Activated T-helper 1 cell treated with Interleukin-2 at 50 U/mL for 16 hours (primary cell): ENCODE measurements at places on chromosomes 2 and 18.

DNA sequence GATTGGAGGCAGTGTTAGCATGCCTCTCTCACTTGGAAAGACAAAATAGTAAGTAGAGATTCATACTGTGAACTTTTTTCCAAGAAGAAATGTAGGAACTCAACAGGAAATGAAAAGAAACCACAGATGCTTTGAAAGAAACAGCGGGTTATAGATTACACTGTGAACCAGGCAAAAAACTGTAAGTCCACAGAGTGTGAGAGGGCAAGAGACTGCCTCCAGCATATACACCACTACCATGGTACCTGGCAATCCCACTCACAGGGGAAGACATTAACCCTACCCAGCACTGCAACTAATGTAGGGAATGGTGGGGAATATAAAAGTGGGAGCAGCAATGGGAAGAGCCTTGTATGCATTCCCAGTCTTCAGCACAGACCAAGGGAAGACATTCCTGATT, 150.6 kb upstream of the GALNT5 start:
- no peak for DNase-seq

DNA sequence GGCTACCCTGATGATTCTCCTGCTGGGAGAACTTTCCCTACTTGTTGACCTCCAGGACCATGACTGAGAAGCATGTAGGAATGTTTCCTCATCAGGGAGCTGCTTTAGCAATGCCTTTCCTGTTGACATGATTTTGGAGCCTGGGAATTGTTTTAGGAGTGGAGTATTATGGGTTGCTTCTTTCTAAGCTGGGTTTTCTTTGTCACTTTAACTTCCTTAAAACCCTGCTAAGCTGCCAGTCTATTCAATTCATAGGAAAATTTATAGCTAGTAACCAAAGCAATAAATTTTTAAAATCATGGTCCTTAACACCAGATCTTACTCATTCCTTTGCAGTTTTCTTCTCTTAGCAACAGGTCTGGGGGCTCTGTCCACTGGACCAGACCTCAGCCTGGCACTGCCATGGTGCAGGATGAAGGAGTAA, 125.6 kb upstream of the TACR1 start:
- DNase-seq = no peak

DNA sequence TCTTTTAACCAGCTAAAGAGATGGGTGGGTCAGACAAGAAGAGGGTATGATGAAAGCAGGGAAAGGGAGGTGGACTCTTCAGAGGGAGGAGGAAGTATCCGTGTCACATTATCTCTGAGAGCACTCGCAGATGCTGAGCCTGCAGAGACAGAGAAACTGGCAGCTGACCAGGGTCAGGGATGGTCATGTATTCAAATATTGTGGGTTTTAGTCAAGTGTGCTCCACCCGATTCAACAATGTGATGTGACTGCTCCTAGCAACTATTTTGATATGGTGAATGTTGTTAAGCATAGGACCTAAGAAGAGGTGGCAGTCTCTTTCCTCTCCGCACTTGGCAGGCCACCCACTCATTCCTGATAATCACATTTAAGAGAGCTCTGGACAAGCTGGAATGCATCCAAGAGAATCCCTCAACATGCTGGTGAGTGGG, 1.3 kb upstream of the CLIP4 start:
- DNase-seq = no peak

- no peak for DNase-seq
Measured at GRCh38 chr2:210541290-210541902, 15.0 kb upstream of the CPS1 start.

GRCh38 chr18:41320100-41320499, 634.9 kb upstream of the PIK3C3 start:
- no peak for DNase-seq

DNA sequence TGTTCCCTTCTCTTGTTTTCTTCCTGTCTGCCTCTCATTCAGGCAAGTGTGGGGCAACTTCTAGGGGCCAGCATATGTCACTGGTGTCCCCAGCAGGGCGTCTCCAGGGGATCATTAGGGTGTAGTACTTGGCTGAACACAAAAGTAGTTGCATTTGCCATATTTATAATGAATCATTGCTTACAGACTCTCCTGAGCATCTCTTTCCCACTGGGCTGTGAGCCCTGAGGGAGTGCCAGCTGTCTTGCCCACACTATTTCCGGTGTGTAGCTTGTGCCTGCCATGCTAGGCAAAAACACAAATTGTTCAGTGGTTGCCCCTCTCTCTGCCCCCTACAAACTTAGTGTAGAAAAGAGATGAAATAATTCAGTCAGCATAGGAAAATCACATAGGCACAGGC, 40.8 kb upstream of the SCLY start:
- no peak for DNase-seq

GRCh38 chr2:167785606-167786216, 461.7 kb downstream of the STK39 start:
- no peak for DNase-seq

DNA sequence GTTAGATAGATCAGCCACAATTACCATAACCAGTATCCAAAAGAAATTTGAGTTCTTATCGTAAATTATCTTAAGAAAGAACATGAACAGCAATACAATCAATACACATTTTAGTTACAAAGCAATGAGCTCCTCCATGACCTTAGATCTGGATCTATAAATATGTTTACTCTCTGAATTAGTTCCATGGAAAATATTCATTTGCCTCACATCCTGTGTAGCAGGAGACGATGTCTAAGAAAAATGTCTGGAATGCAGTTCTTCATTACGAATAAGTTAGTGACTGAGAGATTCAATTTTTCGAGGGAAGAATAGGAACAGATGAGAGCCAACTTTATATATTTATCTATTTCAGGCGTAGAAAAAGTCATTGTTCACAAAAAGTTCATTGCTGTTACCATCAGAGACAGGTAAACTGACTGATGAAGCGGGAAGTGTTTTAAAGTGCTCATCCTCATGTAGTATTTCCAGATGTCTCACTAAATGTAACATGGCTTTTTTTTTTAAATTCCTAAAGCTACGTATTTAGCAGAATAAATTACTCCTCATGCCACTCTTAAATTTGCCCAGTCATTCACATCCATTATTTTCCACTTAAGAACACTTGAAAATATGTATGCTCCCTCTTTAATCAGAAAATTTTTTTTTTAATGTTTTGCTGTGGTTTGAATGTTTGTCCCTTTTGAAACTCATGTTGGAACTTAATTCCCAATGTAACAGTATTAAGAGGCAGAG, 106.5 kb upstream of the SCN1A start:
- DNase-seq = no peak

DNA sequence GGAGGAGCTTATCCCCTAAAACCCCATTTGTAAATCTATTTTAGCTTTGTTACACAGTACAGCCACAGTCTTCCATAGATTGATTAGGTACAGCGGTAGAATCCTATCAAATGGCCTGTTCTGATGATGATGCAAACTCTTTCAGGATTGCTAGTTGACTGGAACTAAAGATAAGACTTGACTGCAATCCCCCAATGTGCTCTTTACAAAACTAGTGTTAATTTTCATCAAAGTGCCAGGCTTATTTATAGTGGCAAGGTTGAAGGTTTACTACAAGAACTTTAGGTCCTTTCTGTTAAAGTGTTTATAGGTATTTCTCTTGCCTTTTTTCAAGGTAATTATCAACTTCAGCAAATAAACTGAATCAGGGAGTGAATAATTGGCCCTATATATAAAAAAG, 9.0 kb upstream of the OTX1 start:
- no peak for DNase-seq

DNA sequence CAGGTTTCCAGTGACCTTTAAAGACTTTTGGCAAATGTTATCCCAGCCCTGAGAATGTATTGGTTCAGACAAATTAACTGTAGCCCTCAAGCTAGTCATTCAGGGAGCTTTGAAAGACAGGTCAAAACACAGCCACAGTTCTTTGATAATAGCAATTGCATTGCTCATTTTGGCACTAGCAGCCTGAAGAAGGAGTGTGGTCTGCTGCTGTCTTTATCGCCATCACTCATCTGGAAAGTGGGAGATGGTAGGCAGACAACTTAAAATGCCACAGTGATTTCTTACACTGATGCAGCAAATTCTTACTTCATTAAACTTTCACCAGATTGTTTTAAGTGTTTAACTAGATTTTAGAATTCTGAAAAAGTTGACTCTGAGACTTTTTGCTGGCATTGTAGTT, 47.2 kb downstream of the DOK6 start:
- no peak for DNase-seq

GRCh38 chr18:8373486-8373885, 235.8 kb upstream of the RAB12 start:
- no peak for DNase-seq

DNA sequence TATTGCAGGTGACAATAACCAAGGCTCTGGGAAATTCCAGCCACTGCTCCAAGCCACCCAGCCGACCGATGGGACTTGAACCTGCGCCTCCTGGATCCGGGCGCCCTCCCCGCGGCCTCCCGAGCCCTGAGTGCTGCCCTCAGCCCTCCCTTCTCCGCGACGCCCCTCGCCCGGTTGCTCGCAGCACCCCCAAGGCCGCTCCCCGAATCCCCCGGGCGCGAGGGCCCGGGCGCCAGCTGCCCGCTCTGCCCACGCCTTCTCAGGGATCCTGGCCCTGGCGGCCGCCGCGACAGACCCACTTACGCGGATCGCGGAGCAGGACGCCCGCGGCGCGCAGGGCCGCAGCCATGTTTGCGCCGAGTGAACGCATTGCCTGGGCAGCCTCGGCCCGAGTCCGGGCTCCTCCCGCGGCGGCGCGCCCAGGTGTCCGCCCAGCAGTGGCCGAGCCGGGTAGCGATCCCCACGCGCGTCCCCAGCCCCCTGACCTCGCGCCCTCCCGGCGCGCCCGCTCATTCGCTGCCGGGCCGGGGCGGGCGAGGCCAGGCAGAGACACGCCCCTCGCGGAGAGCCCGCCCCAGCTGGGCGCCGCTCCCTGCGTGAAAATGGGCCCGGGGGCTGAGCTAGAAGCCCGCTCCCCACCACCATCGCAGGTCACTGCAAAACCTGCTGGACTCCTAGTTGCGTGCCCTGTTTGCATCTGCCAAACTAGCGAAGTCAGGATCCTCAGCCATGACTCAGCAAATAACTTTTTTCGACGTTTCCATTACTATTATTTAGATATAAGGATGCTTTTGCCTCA, at the start of gene FECH:
Gene FECH (minus strand): TSS at position 452 of the 799 bp plus-strand sequence. CDS start 82 bp downstream, at position 370.
- DNase-seq = peak; percentile 53

DNA sequence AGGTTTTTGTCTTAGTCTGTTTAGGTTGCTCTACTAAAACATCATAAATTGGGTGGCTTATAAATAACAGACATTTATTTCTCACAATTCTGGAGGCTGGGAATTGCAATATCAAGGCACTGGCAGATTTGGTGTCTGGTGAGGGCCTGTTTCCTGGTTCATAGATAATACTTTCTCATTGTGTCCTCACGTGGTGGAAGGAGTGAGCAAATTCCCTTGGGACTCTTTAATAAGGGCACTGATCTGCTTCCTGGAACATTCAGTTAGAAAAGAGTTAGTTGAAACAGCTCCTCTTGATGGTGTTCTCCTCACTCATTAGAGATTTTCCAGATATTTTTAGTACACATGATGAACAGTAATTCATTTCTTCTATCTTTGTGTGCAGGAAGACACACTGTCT, 22.3 kb downstream of the COL4A3 start:
- no peak for DNase-seq

DNA sequence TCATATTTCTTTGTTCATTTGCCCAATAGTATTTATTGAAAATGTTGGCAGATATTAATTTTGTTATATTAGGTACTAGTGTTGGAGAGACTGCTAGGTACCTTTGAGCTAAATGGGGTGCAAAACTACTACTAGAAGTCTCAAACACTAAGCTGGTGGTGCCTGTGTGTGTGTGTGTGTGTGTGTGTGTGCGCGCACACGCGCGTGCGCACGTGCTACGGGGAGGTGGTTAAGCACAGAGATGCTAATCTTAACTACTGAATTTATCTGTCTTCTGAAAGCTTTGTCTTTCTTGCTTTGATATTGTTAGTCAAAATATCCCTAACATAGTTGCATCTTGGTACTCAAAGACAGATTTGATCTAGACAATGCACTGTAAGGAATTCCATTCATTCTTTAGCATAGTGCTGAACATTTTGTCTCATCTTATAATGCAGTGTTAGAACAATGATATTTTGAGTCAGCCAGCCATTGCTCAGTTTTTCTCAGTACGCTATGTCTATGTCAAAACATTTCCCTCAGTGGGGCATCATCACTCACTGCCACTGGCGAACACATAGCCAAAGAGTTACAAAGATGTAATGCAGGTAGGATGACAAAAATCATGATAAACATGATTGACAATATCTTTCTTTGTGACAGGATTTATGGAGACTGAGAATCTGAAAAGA, 396.0 kb upstream of the RGPD4 start:
- no peak for DNase-seq

GRCh38 chr18:70310560-70311320, 21.9 kb downstream of the SOCS6 start:
- no peak for DNase-seq

DNA sequence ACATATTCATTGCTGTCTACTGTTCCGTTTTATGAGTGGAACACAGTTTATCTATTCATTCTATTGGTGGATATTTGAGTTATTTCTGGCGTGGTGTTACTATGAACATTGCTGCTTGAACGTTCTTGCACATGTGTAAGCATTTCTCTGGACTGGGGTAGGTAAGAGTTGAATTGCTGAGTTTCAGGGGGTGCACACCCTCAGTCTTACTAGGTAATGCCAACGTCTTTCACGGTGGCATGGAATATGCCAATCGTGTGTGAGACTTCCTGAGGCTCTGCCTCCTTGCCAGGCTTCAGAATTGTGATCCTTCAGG, 56.4 kb upstream of the TXNDC2 start:
- DNase-seq = no peak

DNA sequence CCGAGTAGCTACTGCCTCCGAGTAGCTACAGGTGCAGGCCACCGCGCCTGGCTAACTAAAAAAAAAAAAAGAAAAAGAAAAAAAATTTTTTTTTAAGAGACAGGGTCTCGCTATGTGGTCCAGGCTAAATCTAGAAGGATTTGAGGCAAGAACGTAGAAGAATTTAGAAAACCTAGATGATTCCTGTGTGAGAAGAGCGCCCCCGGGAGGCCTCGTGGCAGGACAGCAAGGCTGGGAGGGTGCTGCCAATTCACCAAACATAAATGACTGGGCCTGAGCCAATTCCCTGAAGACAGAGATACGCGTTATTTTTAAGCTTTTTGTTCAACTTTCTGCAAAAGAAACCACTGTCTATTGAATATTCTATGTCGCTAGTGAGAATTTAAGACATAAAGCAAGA, 90.1 kb upstream of the TGFA start:
- DNase-seq = no peak

DNA sequence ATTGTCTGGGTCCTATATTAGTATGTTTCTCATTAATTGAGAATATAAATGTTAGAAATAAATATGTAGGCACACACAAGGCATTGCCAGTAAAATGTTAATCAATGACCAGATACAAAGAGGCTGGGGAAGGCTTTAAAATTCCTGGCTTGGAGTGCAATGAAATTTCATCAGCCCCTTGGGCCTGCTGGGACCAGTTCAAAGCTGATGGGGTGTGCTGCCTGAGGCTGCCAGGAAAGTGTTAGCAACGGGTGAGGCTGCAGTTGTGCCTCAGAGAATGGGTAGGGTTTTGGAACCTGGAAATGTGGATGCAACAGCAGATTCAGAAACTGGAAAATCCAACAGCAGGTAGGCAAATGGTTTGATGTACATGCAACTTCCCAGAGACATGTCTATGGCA, 68.9 kb downstream of the DIPK1C start:
- no peak for DNase-seq
